Activated CD8-positive, alpha-beta T cell treated with anti-CD3 and anti-CD28 coated beads, Interleukin-2, amount 10 ng/mL, durations not matched to agents 7 days and 5 days (primary cell): ENCODE measurements at places on chromosomes 5 and 9. TPM values are rescaled to one million over a fixed set of nuclear protein-coding genes. Genes with fewer than 3 reads are reported as not detected.

GRCh38 chr9:93397661-93398373 is 53.7 kb upstream of the FAM120A start:
- H3K36me3 ChIP-seq, result no peaks in the 10 kb centered on the region
- no peaks in the 10 kb centered on the region for H3K4me1 ChIP-seq
- H3K27me3 ChIP-seq, result peaks cover 16% of the 10 kb centered on the region
- H3K4me3 ChIP-seq, result no peak overlapping the region
- H3K27ac ChIP-seq, result no peak overlapping the region

- H3K4me1 ChIP-seq, result no peaks in the 10 kb centered on the region
- H3K4me3 ChIP-seq, result no peak overlapping the region
- H3K36me3 ChIP-seq, result no peaks in the 10 kb centered on the region
- H3K27me3 ChIP-seq, result no peaks in the 10 kb centered on the region
- H3K27ac ChIP-seq, result no peak overlapping the region
Measured at GRCh38 chr5:123673107-123673506, 161.1 kb downstream of the CSNK1G3 start.

The PTPN3 gene
- not detected for total RNA-seq

- no peak for DNase-seq
- no peaks in the 10 kb centered on the region for H3K27me3 ChIP-seq
- H3K27ac ChIP-seq, result no peak overlapping the region
- H3K4me3 ChIP-seq, result no peak overlapping the region
- no peaks in the 10 kb centered on the region for H3K36me3 ChIP-seq
- H3K4me1 ChIP-seq, result peaks cover 4% of the 10 kb centered on the region
Measured at GRCh38 chr5:93748875-93749397, 7.5 kb upstream of the POU5F2 start.

GRCh38 chr9:13898957-13899356 is 415.0 kb downstream of the NFIB start:
- H3K4me3 ChIP-seq, result no peak overlapping the region
- no peaks in the 10 kb centered on the region for H3K4me1 ChIP-seq
- no peak overlapping the region for H3K27ac ChIP-seq
- H3K27me3 ChIP-seq, result no peaks in the 10 kb centered on the region
- DNase-seq, result no peak

The IFNA13 gene
- not detected for total RNA-seq

The OR1N2 gene
- not detected for total RNA-seq

DNA sequence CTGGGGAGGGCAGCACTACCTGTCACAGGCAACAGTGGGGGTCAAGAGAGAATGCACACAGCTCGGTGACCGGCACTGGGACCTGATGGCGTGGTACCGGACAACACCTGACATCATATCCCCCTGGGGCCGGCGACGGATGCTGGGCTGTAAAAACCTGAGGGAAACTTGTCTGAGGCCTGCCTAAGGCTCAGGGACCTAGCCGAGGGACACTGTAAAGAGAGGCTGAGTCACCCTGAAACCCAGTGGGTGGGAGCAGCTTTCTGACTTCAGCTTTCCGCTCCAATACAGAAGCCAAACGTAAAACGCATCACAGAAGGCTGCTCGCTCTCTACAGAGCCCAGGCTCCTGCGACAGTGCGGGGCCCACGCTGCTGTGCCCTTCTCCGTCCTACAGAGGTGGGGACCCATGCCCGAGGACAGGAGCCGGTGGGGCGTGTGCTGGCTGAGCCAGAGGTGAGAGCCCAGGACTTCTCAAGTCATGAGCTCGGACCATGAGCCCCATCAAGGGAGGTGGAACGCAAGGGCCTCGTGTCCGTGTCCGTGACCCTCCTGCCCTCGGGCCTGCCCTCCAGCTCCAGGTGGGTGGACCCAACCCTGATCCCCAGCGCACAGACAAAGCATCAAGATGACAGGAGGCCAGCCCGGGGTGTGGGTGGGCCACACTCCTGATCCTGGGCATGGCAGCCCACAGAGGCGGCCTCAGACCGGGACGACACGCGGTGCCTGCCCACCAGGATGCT is 5.3 kb downstream of the RALGDS start:
- no peaks in the 10 kb centered on the region for H3K27me3 ChIP-seq
- peak; percentile 66 for DNase-seq
- H3K4me3 ChIP-seq, result no peak overlapping the region
- peaks cover 79% of the 10 kb centered on the region for H3K4me1 ChIP-seq
- peak overlapping the region; percentile 83 for H3K27ac ChIP-seq

- H3K36me3 ChIP-seq, result no peaks in the 10 kb centered on the region
- no peak for DNase-seq
- no peaks in the 10 kb centered on the region for H3K4me1 ChIP-seq
Measured at GRCh38 chr5:168311061-168311566, 19.7 kb downstream of the WWC1 start.

DNA sequence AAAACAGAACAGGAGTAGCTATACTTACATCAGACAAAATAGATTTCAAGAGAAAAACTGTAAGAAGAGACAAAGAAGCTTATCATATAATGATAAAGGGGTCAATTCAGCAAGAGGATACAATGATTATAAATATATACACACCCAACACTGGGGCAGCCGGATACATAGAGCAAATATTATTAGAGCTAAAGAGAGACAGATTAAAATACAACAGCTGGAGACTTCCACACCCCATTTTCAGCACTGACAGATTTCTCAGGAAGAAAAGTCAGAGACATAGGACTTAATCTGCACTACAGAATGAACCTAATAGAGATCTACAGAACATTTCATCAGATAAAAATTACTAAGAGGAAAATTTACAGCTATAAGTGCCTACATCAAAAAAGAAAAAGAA is 35.7 kb downstream of the OXCT1 start:
- peaks cover 30% of the 10 kb centered on the region for H3K4me1 ChIP-seq
- no peak overlapping the region for H3K27ac ChIP-seq
- H3K27me3 ChIP-seq, result no peaks in the 10 kb centered on the region
- no peak for DNase-seq
- peaks cover 74% of the 10 kb centered on the region for H3K36me3 ChIP-seq

The WDR38 gene
- total RNA-seq, result not detected

GRCh38 chr5:137233726-137234125 is 265.4 kb downstream of the SPOCK1 start:
- no peaks in the 10 kb centered on the region for H3K27me3 ChIP-seq
- no peaks in the 10 kb centered on the region for H3K4me1 ChIP-seq
- DNase-seq, result no peak
- H3K27ac ChIP-seq, result no peak overlapping the region
- no peaks in the 10 kb centered on the region for H3K36me3 ChIP-seq
- no peak overlapping the region for H3K4me3 ChIP-seq

GRCh38 chr5:140084541-140084940 is 29.4 kb upstream of the PURA start:
- H3K4me1 ChIP-seq, result no peaks in the 10 kb centered on the region
- DNase-seq, result no peak
- peaks cover 30% of the 10 kb centered on the region for H3K27me3 ChIP-seq
- no peak overlapping the region for H3K4me3 ChIP-seq

The DBH gene
- not detected for total RNA-seq

- DNase-seq, result no peak
- no peaks in the 10 kb centered on the region for H3K27me3 ChIP-seq
- peaks cover 15% of the 10 kb centered on the region for H3K36me3 ChIP-seq
- H3K4me1 ChIP-seq, result peaks cover 8% of the 10 kb centered on the region
Measured at GRCh38 chr5:143199161-143199560, 204.3 kb downstream of the NR3C1 start.

DNA sequence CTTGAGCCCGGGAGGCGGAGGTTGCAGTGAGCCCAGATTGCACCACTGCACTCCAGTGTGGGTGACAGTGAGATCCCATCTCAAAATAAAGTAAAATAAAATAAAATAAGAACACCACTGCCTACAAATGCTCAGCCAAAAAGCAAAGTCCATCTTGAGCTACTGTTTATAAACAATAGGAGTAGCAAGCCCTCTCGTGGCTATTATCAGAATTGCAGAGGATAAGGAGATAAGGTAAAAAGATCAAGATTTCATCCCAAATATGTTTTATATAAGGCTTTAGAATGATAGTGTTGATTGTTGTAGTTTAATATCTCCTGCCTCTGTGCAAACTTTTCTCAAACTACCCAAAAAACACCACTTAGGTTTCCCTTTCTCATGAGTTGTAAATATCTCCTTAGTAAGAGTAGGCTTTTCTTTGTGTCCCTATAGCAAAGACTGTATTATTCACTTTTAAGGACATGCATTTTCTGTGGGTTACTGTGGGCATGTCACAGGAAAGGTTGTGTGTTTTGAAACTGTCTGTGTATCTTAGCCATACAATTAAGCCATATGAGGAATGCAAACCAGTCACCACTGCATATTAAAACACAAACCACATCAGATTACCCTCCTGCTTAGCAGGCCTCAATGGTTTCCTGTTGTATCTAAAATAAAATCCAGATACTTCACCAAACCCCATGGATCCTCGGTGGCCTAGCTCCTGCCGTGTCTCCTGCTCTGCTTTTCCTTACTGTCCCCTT is 31.8 kb upstream of the CKS2 start:
- peak; percentile 47 for DNase-seq
- H3K27ac ChIP-seq, result no peak overlapping the region
- no peak overlapping the region for H3K4me3 ChIP-seq
- peaks cover 31% of the 10 kb centered on the region for H3K4me1 ChIP-seq

DNA sequence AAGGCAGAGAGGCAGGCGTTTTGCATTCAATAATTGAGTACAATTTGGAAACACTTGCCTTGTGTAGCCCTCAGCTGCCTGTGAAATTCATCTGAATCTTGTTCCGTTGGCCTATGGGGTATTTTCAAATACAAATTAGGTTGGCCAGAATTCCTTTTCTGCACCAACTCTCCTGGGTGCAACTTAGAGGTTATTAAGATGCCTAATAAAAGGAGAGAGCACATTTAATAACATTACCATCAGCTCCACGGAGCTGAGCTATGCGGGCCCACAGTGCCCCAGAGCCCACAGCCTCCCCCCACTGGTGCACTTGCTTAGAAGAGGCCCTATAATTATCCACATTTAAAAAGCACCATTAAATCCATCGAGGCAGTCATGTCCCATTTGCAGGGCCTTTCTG is 367.6 kb upstream of the CLINT1 start:
- no peaks in the 10 kb centered on the region for H3K4me1 ChIP-seq
- DNase-seq, result no peak
- H3K36me3 ChIP-seq, result no peaks in the 10 kb centered on the region
- H3K4me3 ChIP-seq, result no peak overlapping the region

The RORB gene
- 0.16 TPM for total RNA-seq

DNA sequence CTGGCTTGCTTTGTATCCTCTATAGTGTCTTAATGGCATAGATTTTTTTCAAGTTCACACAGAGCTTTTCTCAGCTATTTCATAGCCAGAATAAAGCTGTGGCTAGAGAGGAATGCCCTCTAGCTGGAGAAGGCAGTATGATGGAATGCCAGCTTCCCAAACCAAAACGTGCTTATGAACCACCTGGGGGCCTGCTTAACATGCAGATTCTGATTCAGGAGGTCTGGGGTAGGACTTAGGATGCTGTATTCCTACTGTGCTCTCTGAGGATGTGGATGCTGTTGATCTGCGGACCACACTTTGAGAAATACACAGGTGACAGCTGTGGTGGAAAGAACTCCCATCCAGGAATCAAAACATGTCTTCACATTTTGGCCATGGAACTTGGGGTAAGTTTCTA is 49.9 kb upstream of the DPYSL3 start:
- DNase-seq, result no peak
- H3K4me1 ChIP-seq, result no peaks in the 10 kb centered on the region
- no peaks in the 10 kb centered on the region for H3K27me3 ChIP-seq
- H3K27ac ChIP-seq, result no peak overlapping the region
- no peaks in the 10 kb centered on the region for H3K36me3 ChIP-seq

DNA sequence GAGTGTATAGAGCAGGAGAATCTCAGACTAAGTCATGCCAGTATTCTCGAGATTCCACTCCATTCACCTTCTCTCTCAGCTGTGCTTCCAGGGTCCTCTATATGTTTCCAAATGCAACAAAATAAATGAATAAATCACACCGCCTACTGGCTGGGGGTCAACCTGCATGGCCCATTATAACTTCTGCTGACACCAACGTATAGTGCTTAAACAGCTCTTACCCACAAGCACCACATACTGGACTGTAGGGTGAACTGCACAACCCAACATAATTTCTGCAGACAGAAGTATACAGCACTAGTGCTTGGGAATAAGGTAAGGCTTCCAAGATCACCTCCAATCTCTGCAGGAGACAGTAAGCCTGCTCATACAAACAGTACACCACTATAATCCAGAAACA is 33.1 kb upstream of the HTR4 start:
- no peak overlapping the region for H3K27ac ChIP-seq
- H3K4me3 ChIP-seq, result no peak overlapping the region
- H3K36me3 ChIP-seq, result no peaks in the 10 kb centered on the region
- H3K4me1 ChIP-seq, result no peaks in the 10 kb centered on the region

DNA sequence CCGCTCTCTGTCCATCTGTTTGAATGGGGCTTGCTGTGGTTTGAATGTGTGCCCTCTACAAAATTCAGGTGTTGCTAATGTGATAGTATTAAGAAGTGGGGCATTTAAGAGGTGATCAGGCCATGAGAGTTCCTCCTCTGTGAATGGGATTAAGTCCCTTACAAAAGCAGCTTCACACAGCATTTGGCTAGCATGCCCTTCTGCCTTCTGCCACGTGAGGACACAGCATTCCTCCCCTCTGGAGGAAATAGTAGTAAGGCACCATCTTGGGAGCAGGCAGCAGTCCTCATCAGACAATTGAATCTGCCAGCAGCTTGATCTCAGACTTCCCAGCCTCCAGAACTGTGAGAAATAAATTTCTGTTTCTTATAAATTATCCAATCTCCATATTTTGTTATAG is 540.2 kb downstream of the CSNK1G3 start:
- DNase-seq, result no peak
- H3K4me3 ChIP-seq, result no peak overlapping the region

DNA sequence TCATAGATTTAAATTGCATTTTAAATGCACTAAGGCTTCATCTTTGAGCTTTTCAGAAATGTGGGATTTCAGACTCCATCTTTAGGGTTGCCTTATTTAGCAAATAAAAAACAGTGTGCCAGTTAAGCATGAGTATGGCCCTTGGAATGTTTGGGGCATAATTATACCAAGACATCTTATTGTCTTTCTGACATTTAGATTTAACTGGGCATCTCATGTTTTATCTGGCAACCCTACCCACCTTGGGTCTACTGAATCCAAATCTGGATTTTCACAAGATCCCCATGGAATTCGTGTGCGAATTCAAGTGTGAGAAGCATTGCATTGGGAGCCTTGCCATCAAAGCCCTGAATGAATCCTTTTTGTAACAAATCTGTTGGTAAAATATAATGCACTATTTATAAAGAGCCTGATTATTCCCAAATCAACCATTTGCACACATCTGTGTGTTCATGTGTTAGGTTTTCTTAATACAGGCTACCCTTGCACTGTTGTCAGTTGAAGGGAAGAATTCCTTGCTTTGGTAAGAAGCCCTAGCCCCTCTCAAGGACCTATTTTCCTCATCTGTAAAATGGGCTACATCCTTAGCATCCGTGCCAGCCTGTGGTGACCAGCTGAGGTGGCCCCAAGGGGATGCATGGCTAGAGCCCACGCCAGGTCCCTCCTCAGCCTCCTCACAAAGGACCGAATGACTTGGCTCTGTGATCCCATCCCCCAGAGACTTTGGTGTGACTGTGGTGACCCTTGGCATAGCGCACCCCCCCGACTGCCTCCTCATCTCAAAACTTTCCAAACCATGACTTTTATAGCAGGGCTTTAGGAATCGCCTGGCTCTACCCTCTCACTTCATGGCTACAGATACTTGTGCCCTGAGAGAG is 8.1 kb downstream of the GSN start:
- no peaks in the 10 kb centered on the region for H3K27me3 ChIP-seq
- no peak for DNase-seq
- no peak overlapping the region for H3K27ac ChIP-seq
- no peak overlapping the region for H3K4me3 ChIP-seq
- peaks cover 14% of the 10 kb centered on the region for H3K4me1 ChIP-seq

The IL5 gene
- total RNA-seq, result not detected
